ENCODE measurements at places on chromosomes 7 and 10.

DNA sequence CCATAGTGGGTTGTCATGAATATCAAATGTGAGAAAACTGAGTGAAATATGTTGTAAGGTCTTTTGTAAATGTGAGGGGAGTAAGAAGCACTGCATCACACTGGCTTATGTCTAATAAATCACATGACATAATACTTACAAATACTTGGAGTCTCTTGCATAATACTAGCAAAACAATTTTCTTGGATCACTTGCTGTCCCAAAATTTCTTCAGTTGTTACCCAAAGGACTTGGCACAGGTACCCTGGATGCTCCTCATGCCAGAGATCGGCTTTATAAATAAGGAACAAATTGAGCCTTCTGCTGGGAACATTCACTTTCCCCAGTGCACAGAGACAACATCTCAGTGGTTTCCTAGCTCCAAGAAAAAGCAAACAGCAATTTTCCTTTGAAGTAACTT is 5.0 kb upstream of the LRIT2 start:
- no peak for DNase-seq

DNA sequence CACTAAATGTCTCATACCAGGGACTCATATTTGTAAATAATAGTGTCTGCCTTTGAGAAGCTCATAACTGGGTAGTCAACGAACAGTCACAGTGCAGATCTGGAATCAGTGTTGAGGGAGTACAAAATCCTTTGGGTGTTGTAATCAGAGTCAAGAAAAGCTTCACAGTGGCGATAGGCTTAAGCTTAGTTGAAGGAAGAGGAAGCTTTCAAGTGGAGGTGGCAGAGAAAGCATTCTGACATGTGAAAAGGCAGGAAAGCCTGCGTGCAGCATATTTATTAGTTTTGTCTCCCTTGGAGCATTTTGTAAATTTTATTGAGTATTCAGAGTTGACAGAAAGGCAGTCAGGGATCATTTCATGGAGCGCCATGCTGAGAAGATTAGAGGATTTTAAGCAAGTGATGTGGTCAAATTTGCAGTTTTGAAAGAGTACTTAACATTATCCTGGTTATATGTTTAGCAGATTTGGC is 104.9 kb downstream of the ADK start:
- DNase-seq, result no peak

DNA sequence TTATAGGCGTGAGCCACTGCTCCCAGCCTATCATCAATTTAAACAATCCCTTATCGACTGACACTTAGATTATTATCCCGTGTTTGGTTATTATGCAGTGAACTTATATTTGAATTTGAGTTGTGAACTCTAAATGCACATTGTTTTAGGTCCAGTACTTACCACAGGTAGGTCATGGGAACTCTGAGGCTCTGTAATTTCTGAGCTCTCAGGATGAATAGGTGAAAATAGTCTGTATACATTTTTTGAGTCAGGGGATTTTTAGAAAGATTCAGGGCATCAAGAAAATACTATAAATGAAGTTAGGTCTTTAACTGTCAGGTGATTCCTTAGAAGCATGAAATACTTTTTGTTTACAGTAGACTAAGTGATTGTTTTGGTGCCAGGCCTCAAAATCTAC is 8.8 kb downstream of the CCDC136 start:
- no peak for DNase-seq

GRCh38 chr10:31977440-31978155 is 49.0 kb upstream of the ARHGAP12 start:
- DNase-seq, result no peak

- no peak for DNase-seq
Measured at GRCh38 chr10:69480068-69480412, 28.8 kb downstream of the TSPAN15 start.

DNA sequence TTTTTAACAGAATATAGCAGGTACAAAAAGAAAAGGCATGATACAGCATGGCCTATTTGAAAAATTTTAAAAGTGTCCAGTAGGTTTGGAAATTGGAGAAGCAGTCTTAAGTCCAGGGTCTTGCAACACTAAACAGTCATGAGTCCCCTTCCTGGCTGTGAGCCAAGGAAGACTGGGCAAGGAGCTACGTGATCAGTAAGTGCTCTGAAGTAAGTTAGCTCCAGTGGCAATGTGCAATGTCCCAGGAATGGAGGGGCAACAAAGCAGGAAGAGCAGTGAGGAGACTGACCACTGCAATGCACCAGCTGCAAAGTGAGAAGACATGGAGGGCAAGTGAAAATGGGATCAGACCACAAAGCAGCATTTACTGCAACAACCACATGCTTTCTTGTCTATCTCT is 72.9 kb upstream of the GRID1 start:
- DNase-seq, result peak; percentile 3

GRCh38 chr7:114048386-114049235 is 129.8 kb upstream of the PPP1R3A start:
- no peak for DNase-seq

All from left renal pelvis (tissue), 4 donors.